Activated CD4-positive, CD25-positive, alpha-beta regulatory T cell treated with anti-CD3 and anti-CD28 coated beads, Interleukin-2, amount 50 U/mL, for 72 hours (primary cell): ENCODE measurements at places on chromosomes 1 and 21.

GRCh38 chr21:32455548-32455947 is 43.0 kb downstream of the EVA1C start:
- no peak for DNase-seq

GRCh38 chr1:95806171-95806570 is 572.2 kb downstream of the RWDD3 start:
- no peak for DNase-seq

GRCh38 chr1:240967070-240967724 is 355.2 kb upstream of the GREM2 start:
- no peak for DNase-seq

DNA sequence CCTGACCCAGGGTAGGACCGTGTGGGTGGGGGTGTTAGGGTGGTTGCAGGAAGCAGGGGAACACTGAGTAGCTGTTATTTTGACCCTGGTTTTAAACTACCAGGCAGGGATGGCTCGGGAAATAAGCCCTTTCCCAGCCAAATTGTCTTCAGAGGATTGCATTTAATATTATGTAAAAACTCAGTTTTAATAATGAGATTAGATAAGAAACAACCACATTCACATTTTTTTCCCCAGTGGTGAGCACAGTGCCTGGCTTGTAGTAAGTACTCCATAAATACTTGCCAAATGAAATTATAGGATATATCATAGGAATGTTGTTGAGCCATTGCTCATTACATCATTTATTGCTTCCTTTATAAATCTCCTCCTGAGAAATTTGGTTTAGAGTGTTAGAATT is 3.1 kb upstream of the ACP6 start:
- no peak for DNase-seq
